ENCODE measurements at places on chromosomes 11 and 22.

DNA sequence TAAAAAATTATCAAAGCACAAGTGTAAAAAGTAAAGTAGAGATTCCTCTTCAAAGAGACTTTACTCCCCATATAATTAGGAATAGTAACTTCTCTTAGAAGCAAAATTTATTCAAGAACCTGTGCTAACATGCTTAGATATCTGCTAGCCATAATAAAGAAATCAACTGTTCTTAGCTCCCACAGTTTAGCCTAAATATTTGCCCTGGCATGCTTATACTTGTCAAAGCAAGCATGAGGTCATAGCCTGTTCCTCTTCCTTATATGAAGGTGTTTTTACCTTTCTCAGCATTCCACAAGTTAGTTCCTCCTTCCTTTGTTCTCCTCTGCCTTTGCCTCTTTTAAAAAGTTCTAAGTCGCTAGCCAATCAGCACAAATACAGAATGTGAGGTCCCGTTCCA, 30.3 kb downstream of the RIC3 start:
- no peak for DNase-seq

DNA sequence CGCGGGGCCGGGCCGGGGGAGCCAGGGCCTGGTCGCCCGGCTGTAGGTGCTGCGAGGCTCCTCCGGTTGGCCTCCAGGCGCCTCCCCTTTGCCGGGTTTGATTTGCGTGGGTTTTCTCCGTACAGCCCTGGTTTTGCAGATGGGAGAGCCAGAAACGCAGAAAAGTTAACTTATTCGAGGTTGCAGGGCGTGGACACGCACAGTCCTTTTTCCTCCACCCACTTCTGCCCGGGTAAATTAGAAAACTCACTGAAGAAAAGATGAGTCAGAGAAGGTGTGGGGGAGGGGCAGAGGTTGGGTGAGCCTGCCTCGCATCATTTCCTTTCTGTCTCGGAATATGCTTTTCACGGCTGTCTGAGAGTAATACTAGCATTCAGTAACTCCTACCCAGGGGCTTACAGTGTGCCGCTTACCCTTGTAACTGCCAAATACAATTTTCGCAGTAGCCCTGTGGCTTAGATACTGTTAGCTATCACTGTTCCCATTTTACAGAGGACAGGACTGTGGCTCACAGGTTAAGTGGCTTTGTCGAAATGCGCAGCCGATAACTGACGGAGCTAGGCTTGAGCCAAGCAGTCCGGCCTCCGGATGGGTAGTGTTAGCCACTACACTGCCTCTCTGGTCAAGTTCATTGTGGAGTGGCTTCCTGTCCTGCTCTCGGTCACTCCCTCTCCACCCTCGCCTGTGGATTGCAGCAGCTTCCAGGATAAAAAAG, 812 bp downstream of the FADD start:
- DNase-seq: peak; percentile 41

DNA sequence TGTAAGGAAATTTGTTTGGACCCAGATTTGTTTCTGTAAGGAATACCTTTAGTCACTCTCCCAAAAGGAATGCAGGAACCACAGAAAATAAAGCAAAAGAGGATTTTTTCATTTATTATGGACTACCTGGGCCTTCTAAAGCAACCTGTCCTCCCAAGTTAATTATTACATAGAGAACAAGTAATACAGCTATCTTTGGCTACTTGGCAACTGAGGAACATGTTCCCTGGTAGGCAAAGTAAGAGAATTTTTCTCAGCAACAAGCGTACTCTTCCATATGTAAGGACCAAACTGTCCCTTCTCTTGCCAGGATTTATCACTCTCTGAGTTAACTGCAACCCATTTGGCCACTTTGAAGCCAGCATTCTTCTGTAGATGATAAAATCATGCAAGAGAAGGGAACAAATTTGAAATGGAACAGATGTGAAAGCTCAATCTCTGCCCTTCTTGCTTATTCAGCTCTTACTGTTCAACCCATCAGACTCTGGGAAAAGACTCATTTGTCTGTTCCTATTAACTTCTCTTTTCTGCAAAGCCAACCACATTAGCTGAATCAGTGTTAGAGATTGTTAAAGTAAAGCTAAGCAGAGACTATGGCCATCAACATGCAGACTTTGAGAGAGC, 190.2 kb downstream of the SWAP70 start:
- DNase-seq: no peak

DNA sequence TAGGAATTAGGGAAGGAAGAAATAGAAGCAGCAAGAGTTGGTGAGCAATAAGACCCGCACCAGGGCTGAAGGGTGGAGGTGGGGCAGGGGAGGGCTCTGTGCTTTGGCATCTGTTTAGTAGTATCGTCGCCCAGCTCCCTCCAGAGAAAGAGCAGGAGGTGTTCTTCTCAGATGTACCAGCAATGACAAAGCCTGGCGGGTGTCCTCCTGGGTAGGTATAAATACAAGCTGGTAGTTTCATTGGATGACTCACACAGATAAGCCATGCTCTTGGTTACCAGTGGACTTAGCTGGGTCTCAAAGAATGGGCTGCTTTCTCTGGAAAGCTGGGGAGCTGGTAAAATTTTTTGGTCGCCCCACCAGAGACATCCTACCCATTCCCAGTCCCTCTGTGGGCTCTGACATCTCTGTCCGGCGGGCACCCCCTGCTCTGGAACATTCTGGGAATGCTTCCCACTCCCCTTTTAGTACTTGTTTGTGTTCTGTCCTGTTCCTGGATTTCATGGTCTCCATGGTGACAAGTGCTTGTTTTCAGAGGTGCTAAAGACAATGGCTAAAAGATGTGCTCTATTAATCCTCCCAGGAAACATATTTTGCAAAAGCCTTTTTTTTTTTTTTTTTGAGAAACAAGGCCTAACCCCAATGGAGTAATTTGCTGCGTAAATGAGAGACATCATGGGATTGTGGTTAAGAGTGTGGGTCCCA, 15.4 kb upstream of the TUBA8 start:
- DNase-seq: no peak

DNA sequence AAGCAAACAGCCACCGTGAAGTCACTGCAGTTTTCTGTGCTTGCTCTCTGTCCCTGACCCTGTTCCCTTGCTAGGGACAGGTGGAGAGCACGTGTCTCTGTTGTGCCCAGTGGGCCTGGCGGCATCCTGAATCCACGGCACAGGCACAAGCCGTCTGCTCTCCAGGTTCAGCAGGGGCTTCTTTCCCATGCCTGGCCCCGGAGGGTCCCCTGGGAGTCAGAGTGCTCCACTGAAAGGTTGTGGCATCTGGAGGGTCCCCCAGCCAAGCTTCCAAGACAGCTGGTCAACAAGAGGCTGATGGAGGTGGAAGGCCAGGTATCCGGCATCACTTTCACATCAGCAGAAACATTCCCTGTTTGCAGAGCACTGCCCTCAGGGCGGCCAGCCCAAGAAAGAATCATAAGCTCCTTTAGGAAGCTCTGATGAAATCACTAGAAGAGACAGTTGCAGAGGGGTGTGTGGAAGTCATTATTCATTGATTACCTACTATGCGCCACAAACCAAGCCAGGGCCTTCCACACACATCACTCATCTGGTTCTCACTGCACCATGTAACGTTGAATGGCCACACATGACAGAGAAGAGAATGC, 346.4 kb upstream of the B3GAT1 start:
- no peak for DNase-seq

DNA sequence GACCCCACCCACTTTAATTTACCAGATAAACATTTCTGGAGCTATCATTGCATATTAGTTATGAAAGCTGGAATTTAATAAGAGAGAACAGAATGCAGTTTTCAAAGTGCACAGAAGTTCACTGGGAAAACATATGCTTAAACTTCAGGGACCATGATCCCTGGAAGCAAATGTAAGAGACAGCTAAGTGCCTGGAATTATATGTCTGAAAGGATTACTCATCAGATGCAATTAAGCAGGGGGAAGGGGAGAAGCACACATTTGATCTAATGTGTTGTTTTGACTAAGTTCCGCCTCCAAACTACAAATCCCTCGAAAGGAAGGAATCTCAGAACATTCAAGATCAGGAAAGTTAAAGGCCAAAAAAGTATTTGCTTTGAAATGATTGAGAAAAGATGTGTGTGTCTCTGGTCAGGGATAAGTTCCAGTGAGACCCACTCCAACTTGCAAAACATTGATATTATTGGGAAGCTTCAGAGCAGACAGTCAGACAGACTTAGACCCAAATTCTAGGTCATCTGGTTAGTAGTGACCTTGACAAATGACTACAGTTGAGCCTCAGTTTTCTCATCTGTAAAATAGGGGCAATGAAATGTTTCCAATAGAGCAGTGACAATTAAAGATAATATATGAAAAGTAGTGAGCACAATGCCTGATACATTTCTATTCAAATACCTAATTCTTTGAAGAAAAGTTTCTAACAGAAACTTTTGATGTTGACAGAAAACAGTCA, 147.6 kb downstream of the ME3 start:
- DNase-seq: no peak

- no peak for DNase-seq
Observed at GRCh38 chr11:16813126-16813525, 74.7 kb downstream of the C11orf58 start.

DNA sequence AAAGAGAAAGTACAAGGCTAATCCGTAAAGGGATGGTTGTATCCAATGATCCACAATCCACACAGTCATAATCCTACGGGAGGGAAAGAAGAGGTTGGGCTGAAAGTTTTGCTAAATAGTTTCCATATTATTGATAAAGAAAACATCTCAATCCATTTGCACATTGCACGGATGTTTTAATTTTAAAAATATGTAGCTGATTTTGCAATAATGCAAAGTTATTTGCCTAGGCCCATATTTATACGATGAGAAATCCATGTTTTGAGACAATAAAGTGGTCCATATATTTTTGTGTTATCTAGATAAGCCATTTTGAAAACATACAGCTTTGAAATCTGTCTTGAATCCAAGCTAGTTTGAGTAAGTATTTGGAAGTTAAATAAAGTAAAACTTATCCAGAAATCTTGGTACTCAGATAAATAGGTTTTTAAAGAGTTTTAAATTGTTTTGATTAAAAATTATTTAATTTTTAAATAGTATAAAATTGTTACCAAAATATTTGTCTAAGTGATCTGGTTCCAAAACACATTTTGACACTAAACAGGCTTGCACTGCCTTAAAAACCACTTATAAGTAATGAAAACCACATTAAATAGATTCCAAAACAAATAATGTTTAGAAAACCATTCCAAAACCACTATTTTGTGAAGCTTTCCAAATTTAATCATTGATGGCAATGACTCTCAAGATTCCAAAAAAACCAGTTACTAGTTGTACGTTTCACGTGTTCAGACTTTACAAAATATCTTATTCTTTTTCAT, 38.2 kb upstream of the PAMR1 start:
- DNase-seq: no peak

DNA sequence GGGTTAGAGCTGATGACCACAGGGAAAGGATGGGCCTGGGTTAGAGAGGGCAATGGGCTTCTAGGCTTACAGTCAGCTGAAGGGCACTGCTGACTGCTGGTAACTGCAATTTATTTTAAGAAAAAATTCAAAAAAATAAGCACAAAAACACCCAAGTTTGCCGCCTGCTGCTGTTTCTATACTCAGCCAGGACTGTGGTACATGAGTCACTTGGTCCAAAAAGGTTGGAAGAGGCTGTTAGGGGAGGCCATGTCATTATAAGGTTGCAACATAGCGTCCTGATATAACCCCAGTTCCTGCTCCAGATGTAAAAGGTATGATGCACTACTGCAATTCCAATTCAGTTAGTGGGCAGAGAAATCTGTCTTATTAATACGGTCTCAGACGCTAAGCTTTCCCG, 98.9 kb downstream of the ETS1 start:
- no peak for DNase-seq

GRCh38 chr11:36073411-36074203, 129.7 kb downstream of the LDLRAD3 start:
- DNase-seq: no peak

GRCh38 chr22:44445731-44446130, 52.3 kb downstream of the RTL6 start:
- DNase-seq: no peak

GRCh38 chr11:65610404-65610803, 3.6 kb downstream of the MAP3K11 start:
- DNase-seq: no peak

- peak; percentile 24 for DNase-seq
Observed at GRCh38 chr11:27211370-27212127, 151.5 kb downstream of the CCDC34 start.

DNA sequence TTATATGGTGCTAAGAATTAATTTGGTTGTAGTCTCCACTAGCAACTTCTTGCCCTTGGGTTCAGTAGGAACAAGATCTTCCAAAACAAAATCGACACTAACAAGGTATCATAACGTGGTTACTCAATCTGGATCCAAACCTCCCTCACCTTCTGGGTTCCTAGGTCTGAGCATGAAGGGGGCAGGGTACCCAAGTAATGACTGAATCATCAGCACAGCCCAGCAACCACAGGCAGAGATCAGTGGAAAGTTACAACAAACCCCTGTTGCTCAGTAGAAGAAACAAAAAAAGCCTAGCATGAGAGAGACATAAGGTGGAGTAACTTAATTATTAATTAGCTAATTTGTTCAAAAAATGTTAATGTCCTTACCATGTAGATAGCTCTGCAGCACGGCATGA, 221.4 kb downstream of the BLID start:
- DNase-seq: no peak

- no peak for DNase-seq
Observed at GRCh38 chr11:117953024-117953671, 23.9 kb upstream of the TMPRSS13 start.

DNA sequence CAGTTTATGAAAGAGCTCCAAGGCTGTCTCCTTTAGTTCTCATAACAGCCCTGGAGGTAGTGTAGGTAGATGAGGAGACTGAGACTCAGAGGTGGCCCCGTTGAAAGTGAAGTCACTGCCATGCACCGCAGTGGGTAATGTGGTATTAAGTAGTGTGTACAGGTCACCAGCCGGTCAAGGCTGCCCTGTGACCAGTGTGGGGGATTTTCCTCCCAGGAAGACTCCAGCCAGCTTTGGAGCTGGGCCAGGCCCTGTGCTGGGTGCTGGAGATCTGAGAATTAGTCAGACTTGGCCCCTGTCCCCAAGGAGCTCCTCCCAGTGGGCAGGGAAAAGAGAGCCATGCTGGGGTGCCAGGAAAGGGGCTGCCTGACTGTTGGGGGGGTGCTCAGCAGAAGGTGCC, 5.3 kb downstream of the OMP start:
- DNase-seq: no peak

GRCh38 chr11:85988780-85989179, 80.1 kb downstream of the PICALM start:
- DNase-seq: no peak

DNA sequence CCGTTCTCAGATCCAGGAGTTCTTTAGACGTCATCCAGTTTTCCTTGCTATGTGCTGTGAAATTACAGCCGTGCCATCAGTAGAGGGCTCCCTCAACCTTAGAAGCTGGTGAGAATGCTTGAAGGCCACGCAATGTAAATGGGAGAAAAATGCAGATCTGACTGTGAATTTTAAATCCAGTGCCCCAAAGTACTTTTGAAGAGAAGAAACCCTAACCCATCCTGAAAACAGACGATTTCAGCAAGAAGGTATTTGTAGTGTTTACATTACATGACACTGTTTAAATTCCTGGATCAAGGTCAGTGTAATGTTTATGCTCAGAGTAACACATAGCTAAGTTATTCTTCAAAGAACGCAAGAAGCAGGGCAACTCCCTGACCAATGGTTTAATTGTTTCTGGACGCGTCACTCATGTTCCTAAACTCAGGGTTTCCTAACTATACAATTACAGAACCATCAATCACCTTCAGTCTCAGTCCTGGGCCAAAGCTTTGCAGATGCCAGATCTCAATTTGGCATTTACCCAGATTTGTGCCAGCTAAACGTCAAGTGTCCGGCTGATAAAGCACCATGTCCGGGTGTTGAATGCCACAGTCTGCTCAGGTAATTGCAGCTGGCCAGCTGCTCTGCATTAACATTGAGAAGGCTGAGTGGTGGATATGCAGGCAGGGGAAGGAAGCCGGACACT, 38.2 kb downstream of the ADAMTS8 start:
- no peak for DNase-seq

- DNase-seq: peak; percentile 60
Observed at GRCh38 chr11:921921-922678, 3.6 kb upstream of the AP2A2 start.
